ENCODE measurements at places on chromosomes 5 and 9.

GRCh38 chr5:59036274-59036961 is 453.5 kb downstream of the RAB3C start:
- DNase-seq, result no peak

DNA sequence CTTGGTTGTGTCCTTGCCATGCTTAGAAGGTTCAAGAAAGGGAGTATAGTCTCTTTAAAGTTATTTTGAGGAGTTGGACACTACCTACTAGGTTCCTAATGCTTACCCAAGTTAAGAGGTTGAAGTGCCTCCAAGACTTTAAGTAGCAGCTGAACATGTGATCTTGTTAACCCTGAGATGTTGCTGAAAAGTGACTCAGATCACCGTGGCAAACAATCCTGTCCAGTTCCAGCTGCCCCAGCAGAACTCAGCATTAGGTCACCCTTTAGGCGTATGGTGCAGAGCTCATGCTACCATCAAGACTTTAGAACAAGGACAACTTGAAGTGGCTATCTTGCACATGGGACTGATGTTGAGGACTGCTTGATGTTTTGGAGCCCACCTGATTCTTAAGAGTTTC is 22.5 kb downstream of the ZNF462 start:
- DNase-seq, result no peak

GRCh38 chr5:173622183-173623047 is 6.0 kb upstream of the BOD1 start:
- no peak for DNase-seq

GRCh38 chr9:2979957-2980610 is 136.2 kb upstream of the PUM3 start:
- DNase-seq, result no peak

GRCh38 chr5:5421149-5421960 is 1.1 kb upstream of the ICE1 start:
- DNase-seq, result no peak

- no peak for DNase-seq
These were observed 334.8 kb downstream of the TRIM32 start for GRCh38 chr9:117021906-117022305.

- no peak for DNase-seq
These were observed 38.0 kb downstream of the KIF24 start for GRCh38 chr9:34291023-34291422.

Measured in sciatic nerve (tissue), 2 donors.